ENCODE measurements at places on chromosomes 1 and 21.

- no peak for DNase-seq
These were observed 15.5 kb upstream of the ACTRT2 start for GRCh38 chr1:3005771-3006170.

DNA sequence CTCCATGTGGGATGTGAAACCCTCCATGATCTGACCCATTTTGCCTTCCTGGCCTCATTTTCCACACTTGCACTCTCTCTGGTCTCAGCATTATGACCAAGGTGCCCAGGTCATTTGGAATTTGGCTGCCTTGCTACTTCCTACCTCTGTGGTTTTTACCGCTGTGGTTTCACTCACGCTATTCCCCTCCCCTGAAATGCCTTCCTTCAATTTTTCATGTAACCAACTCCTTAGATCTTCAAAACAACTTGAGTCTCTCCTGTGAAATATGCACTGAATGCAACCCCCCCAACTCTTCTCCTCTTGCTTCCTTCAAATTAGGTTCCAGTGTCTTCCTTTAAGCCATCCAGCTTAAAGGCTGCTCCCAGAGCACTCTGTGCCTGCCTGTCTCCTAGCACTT, 50.1 kb downstream of the PHC2 start:
- no peak for DNase-seq

DNA sequence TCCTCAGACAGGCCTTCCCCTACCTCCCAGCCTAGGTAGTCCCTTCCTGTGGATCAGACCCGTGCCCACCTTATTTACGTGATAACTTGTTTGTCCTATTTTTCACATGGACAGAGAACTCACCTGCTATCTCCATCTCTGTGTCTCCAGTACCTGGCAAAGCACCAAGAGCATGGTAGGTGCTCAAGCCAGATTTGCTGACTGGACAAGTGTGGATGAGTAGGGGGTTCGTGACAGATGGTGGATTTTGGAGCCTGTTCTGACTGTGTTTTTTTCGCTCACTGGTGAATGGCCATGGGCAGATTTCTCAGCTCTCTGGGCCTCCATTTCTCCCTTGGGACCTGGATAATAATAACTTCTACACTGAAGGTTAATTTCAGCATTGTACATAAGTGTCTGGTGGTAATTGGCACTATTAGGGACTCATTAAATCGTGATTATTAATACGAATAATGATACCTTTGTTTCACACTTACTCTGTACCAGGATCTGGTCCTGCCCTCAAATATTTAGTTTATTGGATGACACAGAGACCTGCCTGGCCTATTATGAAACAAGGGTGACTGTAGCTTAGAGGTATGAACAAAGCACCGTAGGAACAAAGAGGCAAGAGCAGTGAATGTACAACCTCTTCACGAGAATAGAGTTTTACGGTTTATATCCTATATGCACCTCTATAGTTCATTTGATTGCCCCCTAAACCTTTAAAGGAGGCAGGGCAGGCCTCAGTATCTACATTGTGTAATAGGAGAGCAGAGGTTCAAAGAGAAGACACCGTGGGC, 24.5 kb upstream of the SLC26A9 start:
- no peak for DNase-seq

- no peak for DNase-seq
These were observed 26.1 kb downstream of the RCAN3 start for GRCh38 chr1:24528744-24529143.

GRCh38 chr1:110243574-110243973, 33.5 kb downstream of the KCNC4 start:
- no peak for DNase-seq

- DNase-seq, result no peak
These were observed 40.0 kb upstream of the ZNF648 start for GRCh38 chr1:182101415-182102042.

- DNase-seq, result no peak
These were observed 79.9 kb upstream of the CHRM3 start for GRCh38 chr1:239306426-239306825.

DNA sequence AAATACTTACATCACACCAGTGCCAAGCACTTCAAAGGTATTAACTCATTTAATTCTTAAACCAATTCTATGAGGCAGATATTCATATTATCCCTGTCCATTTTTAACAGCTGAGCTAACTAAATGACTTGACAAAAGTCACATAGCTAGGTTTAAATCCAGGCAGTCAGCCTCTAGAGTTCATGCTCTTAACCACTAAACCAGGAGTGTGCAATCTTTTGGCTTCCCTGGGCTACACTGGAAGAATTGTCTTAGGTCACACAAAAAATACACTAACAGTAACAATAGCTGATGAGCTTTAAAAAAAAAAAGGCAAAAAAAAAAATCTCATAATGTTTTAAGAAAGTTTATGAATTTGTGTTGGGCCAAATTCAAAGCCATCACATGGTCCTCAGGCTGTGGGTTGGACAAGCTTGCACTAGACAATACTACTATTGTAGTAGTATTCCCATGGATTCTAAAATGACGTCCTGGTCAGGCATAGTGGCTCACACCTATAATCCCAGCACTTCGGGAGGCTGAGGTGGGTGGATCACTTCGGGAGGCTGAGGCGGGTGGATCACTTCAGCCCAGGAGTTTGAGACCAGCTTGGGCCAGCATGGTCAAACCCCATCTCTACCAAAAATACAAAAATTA, 10.0 kb downstream of the UBR4 start:
- DNase-seq, result no peak

GRCh38 chr1:20948101-20948500, 161.0 kb upstream of the HP1BP3 start:
- no peak for DNase-seq

GRCh38 chr1:246066573-246066972, 440.5 kb downstream of the SMYD3 start:
- no peak for DNase-seq

- peak; percentile 84 for DNase-seq
These were observed at the start of gene ANP32E for GRCh38 chr1:150235852-150236613. ANP32E (minus strand) TSS chr1:150236112; CDS start chr1:150235786, 326 bp downstream.

DNA sequence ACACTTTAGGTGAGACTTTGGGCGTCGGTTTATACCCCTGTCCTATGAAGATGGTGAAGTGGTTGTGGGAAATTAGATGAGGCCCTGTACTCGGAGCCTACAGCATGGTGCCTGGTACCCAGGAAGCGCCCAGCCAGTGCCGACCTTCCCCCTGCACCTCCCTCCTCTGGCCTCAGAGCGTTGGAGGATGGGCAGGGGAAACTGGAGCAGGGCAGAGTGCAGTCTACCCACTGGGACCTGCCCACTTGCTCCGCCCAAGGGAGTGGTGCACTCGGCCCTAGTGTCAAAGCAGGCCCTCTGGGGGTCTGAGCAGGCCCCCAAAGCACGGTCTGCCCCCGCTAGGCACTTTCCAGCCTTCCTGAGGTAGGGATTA, 13.0 kb upstream of the TTC22 start:
- no peak for DNase-seq

- no peak for DNase-seq
These were observed 18.6 kb downstream of the A3GALT2 start for GRCh38 chr1:33302325-33302724.

DNA sequence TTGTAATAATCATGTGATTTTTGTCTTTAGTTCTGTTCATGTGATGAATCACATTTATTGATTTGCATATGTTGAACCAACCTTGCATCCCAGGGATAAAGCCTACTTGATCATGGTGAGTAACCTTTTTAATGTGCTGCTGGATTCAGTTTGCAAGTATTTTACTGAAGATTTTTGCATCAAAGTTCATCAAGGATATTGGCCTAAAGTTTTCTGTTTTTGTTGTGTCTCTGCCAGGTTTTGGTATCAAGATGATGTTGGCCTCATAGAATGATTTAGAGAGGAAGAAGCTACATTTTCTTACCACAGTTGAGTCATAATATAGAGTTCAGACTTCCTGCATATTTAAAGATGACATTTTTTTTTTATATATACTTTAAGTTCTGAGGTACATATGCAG, 455.9 kb downstream of the PLPP3 start:
- no peak for DNase-seq

- no peak for DNase-seq
These were observed 111.9 kb upstream of the KAZN start for GRCh38 chr1:14486401-14487201.

DNA sequence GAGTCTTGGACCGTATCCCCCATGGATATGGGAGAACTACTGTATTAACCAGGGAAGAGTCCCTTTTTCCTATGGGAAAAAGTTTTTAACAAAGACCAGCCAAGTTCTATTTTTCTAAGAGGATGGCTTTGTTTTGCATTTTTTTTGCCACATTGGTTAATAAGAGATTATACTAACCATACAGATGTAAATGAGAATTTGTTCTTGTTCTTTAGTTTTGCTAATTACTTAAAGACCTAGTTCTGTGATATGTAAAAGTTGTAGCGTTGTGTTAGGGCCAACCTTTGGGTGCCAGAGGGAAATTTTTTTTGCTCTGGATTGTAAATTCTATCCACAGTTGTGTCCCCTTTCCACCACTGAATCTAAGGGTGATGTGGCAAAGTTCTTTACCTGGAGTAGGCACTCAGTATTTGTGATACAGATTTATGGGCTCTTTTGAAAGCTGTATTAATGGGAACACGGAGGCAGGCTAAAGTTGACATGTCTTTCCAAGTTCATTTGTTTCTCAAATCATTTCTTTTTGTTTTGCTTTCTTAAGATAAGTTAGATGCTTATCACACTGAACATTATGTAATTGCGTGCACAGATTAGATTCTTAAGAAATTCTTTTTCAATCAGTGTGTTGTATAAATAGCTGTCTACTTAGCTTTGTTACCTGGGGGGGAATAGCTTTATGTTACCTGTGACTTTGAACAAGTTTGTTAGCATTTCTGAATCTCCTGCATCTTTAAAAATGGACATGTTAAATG, 2.9 kb downstream of the SOAT1 start:
- no peak for DNase-seq

DNA sequence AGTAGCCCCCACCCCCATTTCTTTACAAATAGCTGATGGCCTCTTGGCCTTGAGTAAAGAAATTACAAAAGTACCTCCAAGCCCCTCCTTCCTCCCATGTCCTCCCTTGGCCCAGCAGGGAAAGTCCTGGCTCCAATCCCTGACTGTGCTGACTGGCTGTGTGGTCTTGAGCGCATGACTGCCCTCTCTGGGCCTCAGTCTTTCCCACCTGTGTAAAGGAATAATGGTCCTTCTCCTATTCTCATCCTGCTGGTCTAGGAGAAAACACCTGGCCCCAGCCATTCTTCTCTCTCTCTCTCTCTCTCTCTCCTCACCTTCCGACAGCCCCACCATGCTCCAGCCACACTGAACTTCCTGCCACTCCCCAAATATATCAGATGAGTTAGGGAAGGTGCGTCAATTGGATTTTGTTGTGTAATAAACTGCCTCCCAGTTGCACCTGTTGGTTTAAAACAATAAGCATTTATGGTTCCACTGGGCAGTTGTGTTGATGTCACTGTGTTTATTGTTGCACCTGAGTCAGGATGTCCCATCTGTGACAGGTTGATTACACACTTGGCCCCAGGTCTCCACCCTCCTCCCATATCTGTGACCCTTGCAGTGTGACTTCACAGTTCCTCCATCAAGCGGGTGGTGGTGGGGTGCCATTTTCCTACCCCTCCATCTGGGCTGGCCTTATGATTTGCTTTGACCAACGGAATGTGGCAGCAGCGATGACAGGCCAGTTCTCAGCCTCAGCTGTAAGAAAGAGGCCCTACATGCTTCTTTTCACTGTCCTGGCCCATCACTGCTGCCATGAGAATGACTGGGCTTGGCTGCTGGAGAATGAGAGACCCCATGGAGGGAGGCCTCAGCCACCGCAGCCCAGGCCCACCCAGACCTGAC, 22.3 kb upstream of the LRP8 start:
- DNase-seq, result no peak

- no peak for DNase-seq
These were observed 63.1 kb upstream of the IGSF5 start for GRCh38 chr21:39681845-39682244.

GRCh38 chr1:218459450-218459849, 114.3 kb downstream of the TGFB2 start:
- no peak for DNase-seq

- no peak for DNase-seq
These were observed 71.1 kb downstream of the MATN1 start for GRCh38 chr1:30652152-30652841.

DNA sequence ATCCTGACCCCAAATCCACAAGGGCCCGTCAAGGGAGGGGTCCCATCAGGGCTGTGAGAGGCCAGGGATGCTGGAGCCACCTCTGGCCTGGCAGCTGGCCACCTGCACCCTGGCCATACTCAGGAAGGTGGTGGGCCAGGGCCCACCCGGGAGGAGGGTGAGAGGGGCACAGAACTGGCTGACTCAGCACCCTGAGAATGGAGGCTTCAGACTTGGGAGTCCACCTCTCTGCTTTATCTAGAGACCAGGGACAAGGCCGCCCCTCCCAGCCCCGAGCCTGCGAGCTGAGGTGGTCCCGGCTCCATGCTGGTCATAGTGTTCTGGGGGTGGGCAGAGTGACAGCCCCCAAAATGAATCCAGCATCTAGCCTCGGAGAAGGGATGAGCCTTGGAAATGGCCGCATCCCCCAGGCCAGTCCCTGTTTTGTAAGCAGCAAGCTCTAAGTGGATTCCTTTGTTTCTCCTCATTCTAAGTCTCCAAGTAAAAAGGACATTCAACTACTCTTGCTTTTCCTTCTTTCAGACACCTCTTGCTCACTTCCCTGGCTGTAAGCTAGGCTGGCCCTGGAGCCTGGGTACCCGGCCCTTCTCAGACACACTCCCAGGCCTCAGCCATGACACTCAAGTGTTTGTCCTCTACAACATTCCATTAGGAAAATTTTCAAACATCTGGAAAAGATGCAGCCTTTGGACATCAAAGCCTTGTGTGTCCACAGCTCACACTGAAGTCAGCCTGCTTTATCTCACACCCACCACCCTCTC, 12.3 kb downstream of the WNT3A start:
- DNase-seq, result no peak

DNA sequence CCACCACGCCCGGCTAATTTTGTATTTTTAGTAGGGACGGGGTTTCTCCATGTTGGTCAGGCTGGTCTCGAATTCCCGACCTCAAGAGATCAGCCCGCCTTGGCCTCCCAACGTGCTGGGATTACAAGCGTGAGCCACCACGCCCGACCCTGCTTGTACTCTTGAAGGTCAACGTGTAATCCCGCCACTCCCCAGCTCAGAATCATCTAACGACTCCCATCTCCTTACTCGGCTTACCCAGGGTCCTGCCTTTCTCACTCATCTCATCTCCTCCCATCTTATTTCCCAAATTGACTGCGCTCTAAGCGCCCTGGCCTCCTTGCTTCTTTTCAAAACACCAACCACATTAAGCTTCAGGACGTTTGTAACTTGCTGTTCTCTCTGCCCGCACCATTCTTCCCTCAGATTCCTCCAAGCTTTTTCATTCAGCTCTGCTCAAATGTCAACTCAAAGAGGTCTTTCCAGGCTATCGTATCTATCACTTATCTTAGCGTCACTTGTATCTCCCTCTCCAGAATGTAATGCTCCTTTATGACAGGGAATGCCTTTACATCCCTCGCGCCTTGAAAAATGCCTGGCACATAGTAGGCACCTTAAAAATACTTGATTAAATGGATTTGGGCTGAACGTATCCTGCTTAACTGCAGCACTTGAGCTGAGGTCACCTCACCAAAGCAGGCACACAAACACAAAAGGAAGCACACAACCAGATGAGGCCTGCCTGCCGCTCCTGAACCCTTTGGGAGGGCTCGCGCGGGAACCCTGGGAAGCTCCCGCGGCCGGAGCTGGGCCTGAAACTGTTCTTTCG, 1.4 kb upstream of the USP1 start:
- DNase-seq, result no peak
